Aortic smooth muscle cell (primary cell): ENCODE measurements at places on chromosomes 13 and 19. TPM values are rescaled to one million over a fixed set of nuclear protein-coding genes. Genes with fewer than 3 reads are reported as not detected.

SERPINE3 gene
- total RNA-seq = under 0.01 TPM in 1 of 2 replicates, not detected in the other

MPV17L2 gene
- 7.5 and 14.0 TPM in 2 replicates for total RNA-seq

ZNF763 gene
- 2.4 TPM in 2 replicates for total RNA-seq

ZNF317 gene
- 11.1 and 12.6 TPM in 2 replicates for total RNA-seq

GJA3 gene
- under 0.01 and 0.06 TPM in 2 replicates for total RNA-seq

RGL3 gene
- 3.7 and 4.2 TPM in 2 replicates for total RNA-seq

RASGRP4 gene
- not detected in 2 replicates for total RNA-seq
